ENCODE measurements at places on chromosomes 7 and 10.

GRCh38 chr10:78541481-78542140 is 507.9 kb downstream of the RPS24 start:
- peak; percentile 15 for DNase-seq

DNA sequence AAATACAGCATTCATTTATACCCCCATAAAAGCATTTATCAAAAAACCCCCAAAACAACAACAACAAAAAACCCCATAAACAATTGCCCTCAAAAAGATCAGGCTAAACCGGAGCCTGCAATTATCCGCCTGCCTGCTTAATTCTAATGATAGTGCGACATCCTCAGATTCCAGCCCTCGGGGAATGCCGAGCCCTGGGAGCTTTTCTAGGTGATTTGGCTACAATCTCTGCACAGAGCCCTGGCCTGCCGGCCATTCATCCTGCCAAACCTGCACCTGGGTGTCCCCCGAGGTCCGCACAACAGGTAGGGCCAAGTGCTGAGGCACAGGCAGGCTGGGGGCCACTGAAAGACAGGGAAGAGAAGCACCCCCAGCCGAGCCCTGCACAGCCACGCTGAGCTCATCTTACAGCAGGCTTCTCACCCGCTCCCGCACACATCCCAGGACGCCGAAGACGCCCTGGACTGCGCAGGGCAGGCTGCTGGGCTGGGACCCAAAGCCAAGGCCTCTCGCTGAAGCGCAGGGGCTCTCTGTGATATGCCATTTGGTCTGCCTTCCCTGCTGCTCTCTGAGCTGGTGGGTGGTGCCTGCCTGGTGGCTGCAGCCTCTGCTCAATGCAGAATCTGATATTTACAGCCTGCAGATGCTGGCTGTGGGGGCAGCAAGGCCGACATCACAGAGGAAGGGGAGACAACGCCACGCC is 57.5 kb downstream of the CAMK2B start:
- no peak for DNase-seq

DNA sequence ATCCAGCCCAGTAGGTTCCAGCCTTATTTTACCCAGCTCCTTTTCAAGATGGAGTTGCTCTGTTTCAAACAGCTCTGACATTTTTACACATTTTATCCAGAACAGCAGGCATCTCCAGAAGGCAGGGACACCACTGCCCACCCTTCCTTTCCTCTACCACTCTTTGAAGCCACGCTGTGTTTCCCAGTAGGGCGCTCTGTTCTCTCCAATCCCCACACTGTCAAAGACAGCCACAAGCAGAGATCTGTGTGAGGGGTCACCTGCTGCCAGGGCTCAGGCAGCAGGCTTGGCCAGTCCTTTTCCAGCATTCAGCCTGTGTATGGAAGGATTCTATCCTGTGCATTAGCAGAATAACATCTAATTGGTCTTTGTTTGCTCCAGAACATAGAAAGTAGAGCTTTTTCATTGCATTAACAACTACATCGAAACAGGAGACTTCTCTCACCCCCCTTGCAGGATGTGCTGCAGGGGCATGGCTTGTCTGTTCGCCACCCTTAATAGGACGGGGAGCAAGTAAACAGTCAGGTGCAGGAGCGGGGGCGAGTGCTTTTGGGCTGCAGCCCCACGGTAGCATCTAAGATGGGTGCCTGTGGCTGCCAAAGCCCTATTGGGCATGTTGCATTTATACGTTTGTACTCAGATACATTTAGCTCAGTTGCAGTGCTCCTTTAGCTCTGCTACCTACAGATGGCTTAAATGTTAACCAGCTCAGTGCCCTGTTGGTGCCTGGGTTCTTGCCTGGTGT is 326.1 kb downstream of the GALNT17 start:
- DNase-seq = no peak

DNA sequence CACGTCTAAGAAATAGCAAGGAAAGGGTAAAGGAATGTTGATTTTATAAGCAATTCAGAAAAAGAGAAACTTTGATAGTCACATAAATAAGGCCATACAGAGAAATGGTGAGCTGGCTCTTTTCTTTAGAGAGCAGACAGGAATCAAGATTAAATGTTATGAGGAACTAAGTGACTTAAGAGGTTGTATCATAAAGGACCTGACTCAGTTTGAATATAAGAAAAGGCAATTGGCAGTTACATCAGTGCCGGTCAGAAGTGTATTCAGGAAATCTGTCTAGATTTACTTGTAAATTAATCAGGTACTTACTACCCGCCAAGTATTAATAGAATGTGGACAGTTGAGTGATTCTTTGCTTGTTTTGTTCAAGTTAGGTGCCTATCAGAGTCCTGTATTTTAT is 2.1 kb downstream of the MRPL32 start:
- no peak for DNase-seq

- DNase-seq = no peak
These were observed 68.6 kb downstream of the C7orf25 start for GRCh38 chr7:42843205-42843800.

- DNase-seq = no peak
These were observed 121.6 kb downstream of the C10orf105 start for GRCh38 chr10:71597821-71598498.

GRCh38 chr10:34189830-34190229 is 625.3 kb downstream of the PARD3 start:
- DNase-seq = no peak
